ENCODE measurements at places on chromosomes 3 and 15.

GRCh38 chr3:117350371-117350770 lies 640.8 kb downstream of the TUSC7 start:
- no peak for DNase-seq

- DNase-seq, result no peak
Measured at GRCh38 chr3:5750091-5750490, 562.6 kb downstream of the EDEM1 start.

- no peak for DNase-seq
Measured at GRCh38 chr15:100170291-100171210, 171.2 kb downstream of the ADAMTS17 start.

DNA sequence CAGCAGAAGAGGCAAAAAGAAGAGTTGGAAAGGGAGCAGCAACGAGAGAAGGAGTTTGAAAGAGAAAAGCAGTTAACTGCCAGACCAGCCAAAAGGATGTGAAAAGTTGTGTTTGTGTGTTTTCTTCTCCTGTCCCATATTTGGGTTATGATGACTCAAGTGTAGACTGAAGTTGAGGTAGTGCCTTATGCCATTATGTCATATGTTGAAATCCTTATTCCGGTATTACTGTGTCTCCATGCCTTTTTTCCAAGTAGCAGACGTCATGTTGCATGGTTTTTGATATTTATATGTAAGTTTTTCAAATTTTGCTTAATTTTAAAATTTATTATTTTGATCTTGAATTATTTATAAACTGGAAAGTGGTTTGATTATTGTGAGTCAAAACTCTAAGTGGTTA lies 19.2 kb downstream of the BLOC1S6 start:
- no peak for DNase-seq

- DNase-seq, result peak; percentile 53
Measured at GRCh38 chr3:119579366-119580066, at the start of gene ADPRH. ADPRH (plus strand) TSS chr3:119579492; CDS start chr3:119582170, 2,678 bp downstream.

GRCh38 chr3:128518587-128519490 lies 25.8 kb upstream of the GATA2 start:
- no peak for DNase-seq

DNA sequence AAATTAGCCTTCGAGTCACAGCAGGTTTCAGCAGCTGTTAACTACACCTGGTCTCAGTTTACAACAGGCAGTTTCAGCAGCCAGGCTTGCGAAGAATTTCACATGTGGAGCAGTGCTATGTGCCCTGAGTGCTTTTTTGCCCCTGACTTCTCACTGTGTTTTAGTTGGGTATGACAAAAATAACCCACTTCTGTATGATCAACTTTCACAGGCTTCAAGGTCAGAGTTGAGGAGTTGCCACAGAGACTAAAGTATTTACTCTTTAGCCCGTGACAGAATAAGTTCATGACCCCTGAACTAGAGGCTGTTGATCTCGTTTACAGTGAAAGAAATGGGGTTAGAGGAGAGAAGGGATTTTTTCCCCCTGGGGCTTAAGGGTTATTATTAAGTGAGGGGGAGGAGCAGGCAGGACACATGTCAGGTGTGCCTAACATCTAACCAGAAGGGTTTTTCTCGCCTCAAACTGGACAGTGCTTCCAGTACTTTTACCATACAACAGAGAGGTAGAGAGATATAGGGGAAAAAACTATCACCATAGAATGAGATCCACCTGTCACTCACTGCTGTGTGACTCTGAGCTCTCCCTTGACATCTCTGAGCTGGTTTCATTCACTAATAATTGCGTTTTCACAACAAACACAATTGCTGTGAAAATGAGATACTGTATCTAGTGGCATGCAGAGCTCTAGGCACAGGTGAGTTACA lies 14.0 kb upstream of the TOPBP1 start:
- no peak for DNase-seq

GRCh38 chr3:54793171-54793570 lies 134.7 kb downstream of the LRTM1 start:
- DNase-seq, result no peak

- DNase-seq, result peak; percentile 84
Measured at GRCh38 chr3:129795186-129796010, 98.1 kb downstream of the TMCC1 start.

DNA sequence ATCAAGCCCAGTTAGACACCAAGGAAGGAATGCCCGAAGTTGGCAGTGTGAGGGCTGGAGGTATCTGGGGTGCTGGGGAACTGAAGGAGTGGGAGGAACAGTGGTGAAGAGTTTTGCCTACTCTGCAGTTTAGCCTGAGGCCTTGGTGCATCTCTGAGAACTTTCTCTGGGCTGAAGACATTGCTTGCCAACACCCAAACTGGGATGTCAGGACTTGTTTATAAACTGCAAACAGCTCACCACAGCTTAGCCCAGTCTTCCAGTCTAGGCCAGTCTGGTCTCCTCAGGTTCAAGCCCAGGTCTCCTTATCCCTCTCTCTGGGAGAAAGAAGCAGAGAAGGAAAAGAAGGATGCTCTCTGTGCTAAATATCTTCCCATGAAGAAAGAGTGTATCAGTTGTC lies 68.0 kb upstream of the BOC start:
- no peak for DNase-seq

GRCh38 chr3:105747696-105748095 lies 121.1 kb downstream of the CBLB start:
- DNase-seq, result no peak

DNA sequence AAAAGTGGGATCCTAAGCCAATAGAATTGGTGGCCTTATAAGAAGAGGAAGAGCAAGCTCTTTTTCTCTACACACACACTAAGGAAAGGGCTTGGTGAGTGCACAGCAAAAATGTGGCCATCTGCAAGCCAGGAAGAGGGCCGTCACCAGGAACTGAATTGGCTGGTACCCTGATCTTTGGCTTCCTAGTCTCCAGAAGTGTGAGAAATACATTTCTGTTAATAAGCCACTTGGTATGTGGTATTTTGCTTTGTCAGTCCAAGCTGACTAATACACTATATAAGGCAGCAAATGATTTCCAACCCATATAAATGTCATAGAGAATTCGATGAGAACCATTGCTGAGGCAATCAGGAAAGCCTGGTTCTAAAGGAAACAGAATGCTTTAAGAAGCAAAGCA lies 816.3 kb upstream of the SEMA6D start:
- DNase-seq, result no peak

DNA sequence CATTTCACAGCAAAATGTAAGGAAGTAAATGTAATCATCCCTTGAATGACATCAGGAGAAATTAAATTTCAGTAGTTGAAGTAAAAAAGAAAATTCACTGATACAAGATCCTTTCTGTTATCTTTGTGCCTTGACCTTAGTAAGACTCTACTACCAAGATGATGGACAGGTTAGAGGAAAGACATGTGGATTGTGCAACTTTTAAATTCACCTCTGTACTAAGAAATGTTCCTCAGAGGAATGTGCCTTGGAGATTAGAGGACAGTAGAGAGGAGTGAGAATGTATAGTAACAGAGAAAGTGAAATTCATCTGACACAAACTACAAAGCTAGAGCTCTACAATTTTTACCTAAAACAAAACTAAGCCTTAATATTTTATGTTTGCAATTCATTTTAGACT lies 375.3 kb downstream of the PLOD2 start:
- no peak for DNase-seq

DNA sequence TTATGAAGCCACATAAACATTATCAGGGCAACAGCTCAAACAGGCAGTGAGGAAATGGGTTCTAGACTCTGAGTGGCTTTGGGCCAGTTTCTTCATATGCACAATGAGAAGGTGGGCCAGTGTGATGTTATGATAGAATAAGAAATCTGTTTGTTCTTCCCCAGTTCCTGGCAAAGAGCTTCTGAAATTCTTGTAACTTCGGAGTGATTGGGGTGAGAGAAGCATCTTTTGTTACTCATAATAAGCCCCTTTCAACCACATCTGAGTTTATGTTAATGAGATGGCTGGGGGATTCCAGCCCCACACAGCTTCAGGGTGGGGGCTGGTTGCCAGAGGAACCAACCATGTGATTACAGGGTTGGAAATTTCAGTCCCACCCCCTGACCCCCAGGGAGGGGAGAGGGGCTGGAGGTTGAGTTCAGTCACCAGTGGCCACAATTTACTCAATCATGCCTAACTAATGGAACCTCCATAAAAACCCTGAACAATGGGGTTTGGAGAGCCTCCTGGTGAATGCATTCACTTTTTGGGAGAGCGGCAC lies 57.0 kb upstream of the FRMD4B start:
- no peak for DNase-seq

DNA sequence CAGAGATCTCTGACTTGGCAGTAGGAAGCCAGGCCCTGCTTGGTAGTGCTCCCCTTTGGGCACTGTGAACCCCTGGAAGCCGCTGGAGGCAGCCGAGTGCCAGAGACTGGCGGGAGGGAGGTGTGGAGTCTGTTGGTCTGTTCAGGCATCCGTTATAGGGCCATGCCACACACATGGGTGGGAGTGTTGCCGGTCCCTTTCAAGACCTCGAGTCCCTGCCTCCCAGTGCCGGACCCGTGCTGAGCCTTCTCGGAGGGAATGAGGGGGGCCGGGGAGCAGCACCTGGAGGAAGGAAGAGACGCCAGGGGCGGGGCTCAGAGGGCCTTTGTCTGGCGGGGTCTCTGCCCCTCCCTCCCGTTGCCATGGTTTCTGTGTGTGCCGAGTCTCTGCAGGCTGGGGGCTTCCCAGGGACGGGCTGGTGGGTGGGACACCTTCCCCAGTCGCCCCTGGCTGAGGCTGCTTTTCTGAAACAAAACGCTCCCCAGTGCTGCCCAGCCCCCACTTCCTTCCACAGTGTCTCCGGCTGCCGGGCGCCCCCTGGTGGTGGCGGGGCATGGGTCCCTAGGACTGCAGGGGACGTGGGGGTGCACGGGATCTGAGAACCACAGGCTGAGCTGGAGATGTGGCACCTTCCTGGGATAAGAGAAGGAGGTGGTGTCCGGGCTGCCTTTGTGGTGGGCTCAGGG lies 10.0 kb downstream of the GNAI2 start:
- DNase-seq, result no peak

- DNase-seq, result no peak
Measured at GRCh38 chr3:15820911-15821310, 23.1 kb upstream of the ANKRD28 start.

GRCh38 chr3:36482880-36483279 lies 102.6 kb downstream of the STAC start:
- no peak for DNase-seq

- no peak for DNase-seq
Measured at GRCh38 chr3:12483410-12483809, 870 bp upstream of the TSEN2 start.

DNA sequence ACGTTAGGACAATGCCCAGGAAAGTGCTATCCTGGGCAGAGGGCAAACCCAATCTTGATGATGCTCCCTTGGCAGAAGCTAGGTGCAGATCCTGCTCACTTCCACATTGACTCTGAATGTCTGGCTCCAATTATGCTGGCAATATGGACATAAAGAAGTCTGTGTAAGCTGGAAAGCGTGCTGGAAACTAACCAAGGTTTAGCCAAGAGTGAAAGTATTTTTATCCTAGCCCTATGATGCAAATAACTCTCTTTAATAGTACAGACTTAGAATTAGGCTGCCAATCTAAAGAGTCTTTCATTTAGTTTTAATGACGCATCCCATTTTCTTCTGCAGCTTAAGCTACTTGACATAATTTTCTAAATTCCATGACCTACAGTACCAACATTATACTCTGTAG lies 571.8 kb downstream of the TUSC7 start:
- no peak for DNase-seq

- DNase-seq, result no peak
Measured at GRCh38 chr3:53705024-53705745, 141.0 kb downstream of the CHDH start.

GRCh38 chr15:68819495-68820294 lies 1.0 kb downstream of the ANP32A start:
- no peak for DNase-seq

DNA sequence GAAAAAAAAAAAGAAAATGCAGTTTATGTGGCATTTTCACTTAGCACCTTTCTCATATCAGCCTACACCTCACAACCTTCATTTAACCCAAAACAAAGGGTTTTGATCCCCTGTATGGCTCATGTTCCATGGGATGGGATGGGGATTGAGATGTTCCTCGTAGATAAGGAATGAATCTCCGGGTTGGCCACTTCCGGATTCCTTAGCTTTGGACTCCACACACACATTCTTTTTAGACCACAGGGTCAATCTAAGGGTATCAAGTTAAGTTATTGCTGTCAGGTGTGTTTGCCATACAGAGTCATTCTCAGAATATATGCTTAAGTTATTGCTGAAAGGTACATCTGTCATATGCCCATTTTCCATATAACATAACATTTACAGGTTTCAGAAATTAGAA lies 301.4 kb upstream of the TGFBR2 start:
- DNase-seq, result no peak

DNA sequence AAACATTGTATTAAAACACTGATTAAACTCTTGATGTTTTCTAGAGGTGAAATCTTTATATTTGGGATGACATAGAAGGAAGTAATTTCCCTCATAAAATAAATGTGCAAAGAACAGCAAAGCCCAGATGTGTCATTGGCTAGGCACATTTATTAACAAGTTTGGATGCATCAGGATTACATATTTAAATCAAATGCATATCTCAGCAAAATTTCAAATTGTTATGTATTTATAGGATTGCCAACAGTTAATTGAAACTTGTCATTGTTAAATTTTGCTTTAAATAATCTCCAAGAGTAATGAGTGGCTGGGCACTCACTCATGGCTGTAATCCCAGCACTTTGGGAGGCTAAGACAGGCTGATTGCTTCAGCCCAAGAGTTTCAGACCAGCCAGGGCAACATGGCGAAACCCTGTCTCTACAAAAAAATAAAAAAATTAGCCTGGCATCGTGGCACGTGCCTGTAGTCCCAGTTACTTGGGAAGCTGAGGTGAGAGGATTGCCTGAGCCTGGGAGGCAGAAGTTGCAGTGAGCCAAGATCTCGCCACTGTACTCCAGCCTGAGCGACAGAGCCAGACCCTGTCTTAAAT lies 28.2 kb downstream of the ARIH1 start:
- no peak for DNase-seq

- no peak for DNase-seq
Measured at GRCh38 chr3:8305371-8305770, 196.3 kb upstream of the LMCD1 start.

DNA sequence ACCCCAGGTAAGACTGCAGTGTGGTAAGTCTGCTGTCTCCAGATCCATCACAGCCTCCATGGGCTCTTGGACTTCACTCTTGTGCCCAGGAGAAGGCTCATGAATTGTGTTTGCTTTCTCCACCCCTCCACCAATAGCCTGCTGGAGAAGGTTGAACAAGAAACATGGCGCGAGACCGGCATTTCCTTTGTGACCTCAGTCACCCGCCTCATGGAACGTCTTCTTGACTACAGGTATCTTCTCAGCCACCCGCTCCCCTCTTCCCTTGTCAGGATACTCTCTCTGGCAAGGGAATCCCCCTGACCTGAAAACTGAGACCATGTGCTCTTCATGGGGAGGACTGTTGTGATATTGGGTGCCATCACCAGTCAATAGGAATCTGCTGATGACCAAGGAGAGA lies 52.1 kb upstream of the MANF start:
- no peak for DNase-seq

GRCh38 chr3:69201658-69202057 lies 79.3 kb upstream of the LMOD3 start:
- DNase-seq, result no peak

DNA sequence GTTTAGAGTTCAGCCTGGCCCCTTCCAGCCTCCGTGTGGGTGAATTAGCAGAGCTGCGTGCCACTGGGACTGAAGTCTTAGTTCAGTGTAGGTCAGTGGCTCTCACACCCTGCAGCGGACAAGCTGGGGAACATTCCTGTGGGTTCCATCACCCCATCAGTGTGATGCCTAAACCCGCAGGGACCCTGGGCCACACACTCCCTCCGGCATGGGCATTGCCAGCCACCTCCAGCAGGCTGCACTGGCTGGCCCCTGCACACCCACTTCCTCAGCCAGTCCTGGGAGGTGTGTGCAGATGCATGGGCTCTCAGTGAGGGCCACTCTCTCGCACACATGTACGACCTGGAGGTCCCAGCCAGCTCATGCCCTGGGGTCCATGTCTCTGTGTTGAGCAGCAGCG lies 32.1 kb upstream of the TOPBP1 start:
- no peak for DNase-seq
